ENCODE measurements at places on chromosomes 3 and 15.
A peak's percentile ranks its signal among the peaks of the same experiment; 100 is the strongest.

GRCh38 chr15:72306211-72306785 lies 13.7 kb downstream of the CELF6 start:
- peak; percentile 38 for DNase-seq

- no peak for DNase-seq
These were observed 37.9 kb downstream of the ACP3 start for GRCh38 chr3:132354916-132355702.

DNA sequence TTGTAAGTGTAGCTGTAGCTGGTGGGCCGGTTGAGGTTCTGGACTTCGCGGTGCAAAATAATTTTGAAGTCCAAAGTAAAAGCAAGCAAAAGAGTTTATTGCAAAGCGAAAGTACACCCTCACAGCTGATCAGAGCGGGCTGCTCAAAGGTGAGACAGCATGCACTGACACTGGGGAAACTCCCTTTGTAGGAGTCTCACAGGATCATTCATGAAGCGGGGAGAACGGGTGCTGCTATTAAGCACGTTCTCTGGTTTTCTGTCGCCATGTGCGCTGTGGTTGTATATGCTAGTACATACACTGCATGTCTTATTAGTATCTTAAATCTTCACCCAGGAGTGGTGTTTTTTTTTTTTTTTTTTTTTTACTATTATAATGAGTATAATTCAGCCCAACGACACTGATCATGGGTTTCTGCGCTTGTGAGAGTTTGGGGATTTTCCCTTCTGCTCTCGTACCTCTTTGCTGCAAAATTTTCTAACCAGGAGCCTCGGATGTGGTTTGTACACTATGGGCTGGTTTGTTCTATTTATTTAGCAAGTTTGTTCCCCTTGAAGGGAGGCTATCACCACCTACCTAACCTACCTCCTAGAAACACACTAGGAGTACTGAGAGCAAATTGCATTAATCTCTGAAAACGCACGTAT lies 1.4 kb upstream of the AP4E1 start:
- no peak for DNase-seq

DNA sequence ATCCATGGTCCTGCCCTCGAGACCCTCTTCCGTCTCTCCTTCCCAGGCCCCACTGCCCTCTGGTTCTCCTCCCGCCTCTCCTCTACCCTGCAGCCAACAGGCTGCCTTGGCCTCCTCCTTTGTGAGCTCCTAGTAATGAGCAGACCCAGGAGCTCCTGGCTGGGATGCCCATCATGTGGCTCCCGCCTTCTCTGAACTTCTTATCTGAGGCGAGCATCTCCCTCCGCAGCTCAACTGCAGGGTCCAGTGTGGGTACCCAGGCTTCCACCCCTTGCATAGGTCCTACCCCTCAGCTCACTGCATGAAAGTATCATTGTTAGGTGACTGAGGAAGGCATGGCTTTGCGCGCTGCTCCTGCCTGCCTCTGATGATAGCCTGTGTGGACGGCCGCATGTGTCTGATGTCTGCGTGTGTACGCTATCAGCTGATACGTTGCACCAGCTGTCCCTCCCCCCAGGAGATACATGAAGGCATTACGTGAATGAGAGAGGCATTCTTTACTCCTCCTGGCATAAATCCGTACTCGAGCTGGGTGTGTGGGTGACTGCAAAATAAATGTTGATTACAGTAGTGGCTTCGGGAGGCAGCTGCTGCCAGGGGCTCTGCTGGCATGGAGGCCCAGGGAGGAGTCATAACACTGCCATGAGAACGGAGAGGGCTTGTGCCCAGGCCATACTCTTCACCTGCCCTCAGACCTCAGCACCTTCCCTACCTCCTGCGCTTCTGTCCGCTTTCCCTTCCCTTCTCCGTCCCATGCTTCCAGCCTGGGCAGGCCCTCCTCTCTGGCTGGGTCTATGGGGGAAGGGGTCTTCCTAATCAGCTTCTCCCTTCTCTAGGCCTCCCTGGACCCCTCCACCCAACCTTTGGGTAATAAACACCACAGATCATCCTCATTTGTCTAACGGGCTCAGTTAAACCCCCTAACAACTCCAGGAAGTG lies 48.8 kb downstream of the ZNF710 start:
- no peak for DNase-seq

- no peak for DNase-seq
These were observed 30.3 kb downstream of the TPRG1 start for GRCh38 chr3:189202106-189202505.
